ENCODE measurements at places on chromosomes 2 and 18.

DNA sequence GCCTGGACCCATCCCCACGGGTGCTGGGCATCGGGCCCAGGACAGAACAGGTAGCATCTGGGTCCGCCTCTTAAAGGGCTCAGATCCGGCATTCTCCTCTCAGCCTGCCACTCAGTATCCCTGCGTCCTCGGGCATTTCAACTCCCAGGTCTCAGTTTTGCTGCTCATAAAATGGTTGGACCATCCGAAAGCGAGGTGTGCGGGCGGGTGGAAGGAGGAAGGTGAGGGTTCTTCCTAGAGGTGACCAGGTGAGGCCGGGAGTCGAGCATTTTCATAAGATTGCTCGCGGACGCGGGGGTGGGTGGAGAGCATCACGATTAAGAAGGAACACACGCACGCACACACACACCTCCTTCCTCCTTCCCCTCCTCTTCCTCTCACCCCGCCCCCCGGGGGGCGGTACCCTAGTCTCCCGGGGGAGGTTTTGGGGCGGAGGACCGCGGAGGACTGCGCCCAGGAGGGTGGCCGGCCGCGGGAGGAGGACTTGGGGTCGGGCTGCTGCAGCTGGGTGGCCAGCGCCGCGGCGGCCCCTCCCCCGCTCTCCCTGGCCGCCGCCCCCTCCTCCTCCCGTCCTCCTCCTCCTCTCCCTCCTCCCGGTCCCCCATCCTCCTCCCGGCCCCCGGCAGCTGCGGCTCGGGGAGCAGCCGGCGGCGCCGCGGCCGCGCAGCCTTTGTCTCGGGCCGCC, 97.9 kb upstream of the GPR45 start:
- DNase-seq, result peak; percentile 26

DNA sequence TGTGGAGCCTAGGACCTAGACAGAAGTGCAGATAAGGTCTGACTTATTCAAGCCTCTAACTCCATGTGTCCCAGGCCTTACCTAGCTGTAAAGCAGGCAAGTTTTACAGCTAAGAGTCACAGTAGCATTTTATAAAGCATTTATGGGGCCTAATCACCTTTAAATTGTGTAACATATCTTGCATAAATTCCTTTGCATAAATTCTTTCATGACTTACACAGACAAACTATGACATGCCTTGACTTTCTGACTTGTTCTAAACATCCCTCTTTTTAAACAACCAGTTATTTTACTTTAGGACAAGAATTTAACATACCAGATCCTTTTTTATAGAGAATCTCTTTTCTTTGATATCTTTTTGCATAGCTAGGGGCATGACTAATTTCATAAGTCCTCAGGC, 1257.8 kb upstream of the NRXN1 start:
- DNase-seq, result no peak

- peak; percentile 13 for DNase-seq
Measured at GRCh38 chr18:46754661-46755292, 2.1 kb downstream of the ST8SIA5 start.

GRCh38 chr2:154696810-154697417, 1.6 kb upstream of the KCNJ3 start:
- DNase-seq, result no peak

- no peak for DNase-seq
Measured at GRCh38 chr2:20180676-20181648, 44.0 kb downstream of the SDC1 start.

DNA sequence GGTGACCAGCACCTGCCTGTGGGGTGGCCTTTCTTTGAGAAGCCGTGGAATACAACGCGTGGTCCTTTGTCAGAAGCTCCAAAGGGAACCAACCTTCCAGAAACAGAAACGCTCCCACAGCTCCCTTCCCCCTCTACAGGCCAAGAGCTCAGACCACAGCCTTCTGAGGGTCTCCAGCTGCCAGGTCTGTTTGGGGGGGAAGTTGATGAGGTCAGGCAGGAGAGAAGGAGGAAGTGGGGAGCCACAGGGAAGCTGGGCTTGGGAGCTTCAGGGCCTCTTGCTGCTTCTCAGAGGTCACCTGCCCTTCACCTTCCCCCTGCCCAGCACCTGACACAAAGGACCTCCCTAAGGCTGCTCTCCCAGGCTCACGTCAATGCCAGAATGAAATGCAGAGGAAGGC, 287.7 kb upstream of the ID2 start:
- no peak for DNase-seq

DNA sequence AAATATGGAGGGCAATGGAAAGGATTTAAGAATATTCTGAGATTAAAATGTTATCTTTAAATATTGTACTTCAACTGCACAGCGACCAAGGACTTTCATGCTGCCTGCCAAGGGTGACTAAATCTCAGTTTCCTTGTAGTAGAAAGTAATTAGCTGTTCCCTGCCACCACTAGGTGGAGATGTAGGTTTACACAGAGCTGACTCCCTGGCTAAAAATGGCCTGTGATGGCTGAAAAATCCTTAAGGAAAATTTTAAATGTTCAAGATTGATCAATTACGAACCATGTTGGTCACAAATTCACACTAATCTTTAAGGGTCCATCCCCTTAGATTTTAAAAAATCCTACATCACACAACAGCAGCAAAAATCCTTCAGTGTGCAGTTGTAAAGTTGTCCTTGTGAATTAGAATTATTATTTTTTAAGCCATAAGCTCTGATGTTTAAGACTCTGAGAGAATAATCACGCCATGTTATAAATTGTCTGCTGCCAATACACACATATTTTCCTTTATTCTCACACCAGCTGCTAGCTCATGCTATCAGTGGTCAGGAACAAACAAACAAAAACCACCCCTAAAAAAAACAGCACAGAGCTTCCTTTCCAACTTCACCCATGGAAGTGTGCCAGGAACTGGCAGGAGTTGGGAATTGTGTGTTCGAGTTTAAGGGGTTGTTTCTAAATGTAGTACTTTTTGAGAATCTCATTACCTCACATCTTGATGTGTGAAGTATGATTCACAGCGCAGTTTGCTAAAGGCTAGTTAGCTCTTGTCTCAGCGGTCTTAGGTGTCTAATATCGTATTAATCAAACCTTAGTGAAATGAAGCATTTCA, 399.8 kb downstream of the TMEM182 start:
- DNase-seq, result peak; percentile 57

DNA sequence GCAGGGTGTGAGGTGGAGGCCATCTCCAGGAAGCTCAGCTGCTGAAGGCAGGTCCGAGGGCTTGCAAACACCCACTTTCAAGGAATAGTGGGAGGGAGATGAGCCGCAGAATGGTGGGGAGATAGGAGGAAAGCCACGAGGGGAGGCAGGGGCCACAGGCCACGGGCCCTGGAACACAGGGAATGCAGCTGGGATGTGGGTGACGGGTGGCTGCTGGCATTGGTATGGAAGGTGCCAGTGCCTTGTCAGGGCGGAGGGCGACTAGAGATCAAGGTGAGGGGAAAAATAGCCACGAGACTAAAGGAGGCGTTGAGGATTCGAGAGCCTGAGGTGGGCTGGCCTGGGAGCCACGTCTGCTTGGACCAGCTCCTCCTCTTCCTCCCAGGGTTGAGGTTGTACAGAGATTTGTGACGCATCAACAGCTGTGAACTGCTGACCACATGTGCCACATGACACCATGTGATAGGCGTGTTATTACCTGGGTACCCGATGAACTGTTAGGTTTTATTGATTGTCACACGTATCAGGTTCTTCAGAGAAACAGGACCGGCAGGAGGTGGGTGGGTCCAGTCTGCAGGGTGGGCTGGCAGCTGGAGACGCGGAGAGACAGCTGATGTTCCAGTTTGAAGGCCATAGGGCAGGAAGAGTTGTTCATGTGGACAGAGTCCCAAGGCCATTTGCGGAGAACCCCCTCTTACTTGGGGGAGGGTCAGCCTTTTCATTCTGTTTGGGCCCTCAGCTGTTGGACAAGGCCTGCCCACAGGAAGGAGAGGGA, 9.9 kb downstream of the IMPA2 start:
- DNase-seq, result no peak

DNA sequence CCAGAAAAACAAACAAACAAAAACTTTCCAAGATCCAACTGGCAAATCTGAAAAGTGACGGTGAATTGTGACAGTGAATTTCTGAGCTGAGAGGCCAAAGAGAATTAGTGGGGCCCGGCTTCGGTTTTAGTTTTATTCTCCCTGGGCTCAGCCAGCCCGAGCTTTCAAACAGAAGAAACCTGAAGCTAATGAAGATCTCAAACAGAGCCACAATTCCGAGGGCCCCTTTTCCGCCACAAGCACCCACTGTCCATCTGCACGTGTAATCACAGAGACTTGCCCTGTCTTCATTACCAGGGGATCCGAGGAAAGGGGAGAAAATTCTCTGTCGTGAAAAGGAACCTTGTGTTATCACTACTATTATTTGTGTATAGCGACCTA, 4.2 kb upstream of the ONECUT2 start:
- DNase-seq, result no peak

DNA sequence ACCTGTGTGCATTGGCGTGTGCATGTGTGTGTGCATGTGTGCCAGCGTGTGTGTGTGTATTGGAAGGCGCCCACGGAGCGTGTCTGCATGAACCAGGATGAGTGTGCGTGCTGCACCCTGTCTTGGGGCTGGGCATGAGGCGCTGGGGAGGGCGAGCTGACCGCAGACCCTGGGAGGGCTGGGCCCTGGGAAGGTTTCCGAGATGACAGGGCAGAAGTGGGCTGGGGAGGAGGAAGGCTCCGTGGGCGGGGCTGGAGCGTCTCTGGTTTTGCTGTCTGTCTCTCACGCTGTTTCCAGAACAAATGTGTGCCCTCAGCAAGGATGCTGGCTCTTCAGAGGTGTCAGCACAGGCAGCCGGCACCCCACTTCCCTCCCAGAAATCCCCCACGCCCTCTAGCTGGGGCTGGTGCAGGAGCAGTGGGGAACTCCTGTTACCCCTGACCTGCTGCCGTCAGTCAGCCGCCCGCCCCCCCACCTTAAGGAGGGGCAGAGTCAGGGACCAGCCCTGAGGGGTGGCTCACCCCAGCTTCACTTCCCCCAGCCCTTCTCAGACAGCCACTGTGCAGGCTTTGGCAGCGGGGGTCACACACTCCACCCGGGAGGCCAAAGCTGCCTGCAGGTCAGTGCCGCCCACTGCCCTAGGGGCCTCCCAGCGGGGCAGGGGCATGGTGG, at the start of gene GPR35:
TSS of gene GPR35 (plus strand) at position 531 of the 672 bp plus-strand sequence. CDS start 4,473 bp downstream, outside the sequence.
- peak; percentile 47 for DNase-seq

- DNase-seq, result no peak
Measured at GRCh38 chr2:48530033-48530811, at the start of gene STON1. Gene STON1 (plus strand): TSS chr2:48530154. CDS start chr2:48580634, 50,480 bp downstream.

- DNase-seq, result no peak
Measured at GRCh38 chr2:173095356-173095755, 19.7 kb downstream of the MAP3K20 start.

- peak; percentile 92 for DNase-seq
Measured at GRCh38 chr18:50401888-50402287, 27.0 kb downstream of the SKA1 start.

- DNase-seq, result peak; percentile 65
Measured at GRCh38 chr18:13136056-13136903, 82.3 kb upstream of the LDLRAD4 start.

- DNase-seq, result no peak
Measured at GRCh38 chr2:10368491-10369231, 66.0 kb downstream of the HPCAL1 start.

Measured in RPMI8226 (cell line).